GM10248 (cell line): ENCODE measurements at places on chromosomes 12 and 14.

- no peak for DNase-seq
Observed at GRCh38 chr14:44988694-44989093, 26.7 kb downstream of the TOGARAM1 start.

DNA sequence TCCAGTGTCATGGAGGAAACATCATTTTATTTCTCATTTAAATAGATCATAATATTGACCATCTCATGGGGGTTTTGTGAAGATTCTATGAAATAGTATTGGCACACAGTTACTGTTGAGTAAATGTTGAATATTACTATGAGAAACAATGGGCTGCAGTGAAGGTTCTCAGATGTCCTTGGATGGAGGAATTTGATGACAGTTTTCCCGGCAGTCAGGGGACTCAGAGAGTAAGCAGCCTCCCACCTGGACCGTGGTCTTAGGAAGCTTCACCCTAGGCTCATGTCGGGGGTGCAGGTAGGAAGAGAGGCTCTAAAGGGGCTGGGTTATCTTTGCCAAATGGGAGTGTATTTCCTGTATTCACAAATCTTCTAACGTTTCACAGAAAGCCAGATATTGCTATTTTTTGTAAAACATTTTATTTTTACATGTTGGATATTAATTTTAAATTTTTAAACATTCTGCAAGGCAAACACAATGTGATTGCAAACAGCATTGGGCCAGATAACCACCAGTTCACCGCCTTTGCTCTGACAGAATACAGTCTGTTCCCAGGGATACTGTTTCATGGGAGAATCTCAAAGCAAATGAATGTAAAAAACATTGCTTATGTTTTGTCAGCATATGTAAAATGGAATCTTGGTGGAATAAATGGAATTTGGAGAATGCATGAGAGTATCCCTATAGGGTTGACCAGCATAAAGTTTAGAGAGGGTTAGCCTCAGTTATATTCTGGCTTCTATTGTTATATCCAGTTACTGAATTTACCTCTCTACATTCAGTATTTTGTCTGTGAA is 380.8 kb upstream of the TMEM132C start:
- DNase-seq = no peak

DNA sequence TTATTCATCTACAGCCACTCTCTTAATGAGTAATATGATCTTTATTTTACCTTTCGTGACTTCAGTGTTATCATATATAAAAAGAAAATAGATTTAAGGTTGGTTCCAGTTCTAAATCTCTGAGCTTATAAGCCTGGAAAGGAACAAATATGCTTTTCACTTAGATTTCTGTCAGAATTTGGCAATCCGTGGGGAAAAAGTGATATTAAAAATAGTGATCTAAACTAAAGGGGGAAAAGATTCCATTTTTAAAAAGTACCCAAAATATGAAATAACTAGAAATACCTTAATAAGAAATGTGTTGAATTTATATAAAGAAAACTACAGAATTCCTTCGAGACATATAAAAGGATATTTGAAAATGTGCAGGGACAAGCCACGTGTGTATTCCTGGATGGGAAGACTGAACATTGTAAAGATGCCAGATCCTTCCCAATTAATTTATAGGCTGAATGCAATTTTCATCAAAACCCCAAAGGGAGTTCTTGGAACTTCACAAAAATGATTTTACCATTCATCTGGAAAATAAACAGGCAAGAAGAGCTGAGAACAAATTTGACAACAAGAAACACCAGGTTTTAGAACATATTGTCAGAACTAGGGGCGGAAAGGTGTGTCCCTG is 142.5 kb downstream of the EFCAB11 start:
- no peak for DNase-seq

DNA sequence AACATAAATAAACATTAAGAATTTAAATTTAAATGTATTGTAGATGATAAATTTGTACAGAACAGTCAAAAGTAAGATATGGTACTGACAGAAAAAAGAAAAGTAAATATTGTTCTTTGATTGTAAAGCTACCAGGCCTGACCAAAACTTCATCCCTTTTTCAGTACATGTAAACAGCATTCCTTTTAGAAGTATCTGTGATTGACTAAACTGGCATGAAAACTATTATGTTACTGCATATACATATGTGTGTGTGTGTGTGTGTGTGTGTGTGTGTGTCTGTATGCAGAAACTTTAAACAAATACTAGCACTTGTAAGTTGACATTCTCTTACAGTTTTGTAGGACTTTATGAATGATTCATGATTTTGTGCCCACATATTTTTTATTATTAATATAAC is 270.9 kb downstream of the C12orf50 start:
- DNase-seq = no peak

DNA sequence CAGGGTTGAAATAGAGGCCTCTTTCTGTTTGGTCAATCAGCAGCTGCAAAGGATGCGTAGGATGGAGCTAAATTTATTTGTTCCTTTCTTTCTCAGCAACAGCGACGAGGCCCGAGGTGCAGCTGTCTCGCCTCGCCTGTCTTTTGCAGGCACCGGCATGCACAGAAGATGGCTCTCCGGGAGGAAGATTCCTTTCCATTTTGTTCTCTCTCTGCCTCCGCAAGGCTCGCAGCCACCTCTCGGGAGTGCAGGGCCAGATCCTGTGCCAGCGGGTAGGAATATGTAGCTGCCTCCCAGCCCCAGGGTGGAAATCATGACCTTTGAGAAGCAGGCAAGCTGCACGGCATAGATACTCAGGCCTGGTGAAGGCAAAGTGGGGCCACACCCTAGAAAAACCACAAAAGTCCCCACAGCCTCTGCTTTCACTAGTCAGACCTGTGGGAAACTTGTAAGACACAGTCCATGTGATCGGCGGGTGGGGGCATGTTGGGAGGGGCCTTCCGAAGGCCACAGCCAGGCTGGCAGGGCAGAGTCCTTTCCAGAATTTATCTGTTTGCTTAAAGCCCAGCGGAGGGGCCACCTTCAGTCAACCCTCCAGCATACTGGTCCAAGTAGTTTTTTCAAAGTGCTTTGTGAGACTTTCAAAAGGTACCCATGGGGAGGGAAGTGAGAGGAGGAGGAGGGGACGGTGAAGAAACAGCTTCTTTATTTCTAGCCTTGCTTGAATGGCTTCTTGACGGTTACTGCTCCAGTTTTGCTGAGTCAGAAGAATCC is at the start of gene MAP1LC3B2:
MAP1LC3B2 (plus strand) TSS at position 220 of the 774 bp plus-strand sequence. CDS start 16,562 bp downstream, outside the sequence.
- DNase-seq = peak; percentile 82

- DNase-seq = no peak
Observed at GRCh38 chr14:51650716-51651387, 858 bp upstream of the FRMD6 start.

- no peak for DNase-seq
Observed at GRCh38 chr12:110246636-110247339, 34.3 kb upstream of the ATP2A2 start.

- peak; percentile 48 for DNase-seq
Observed at GRCh38 chr14:70139384-70139783, 49.4 kb downstream of the SLC8A3 start.

GRCh38 chr12:128876559-128876958 is 23.3 kb downstream of the GLT1D1 start:
- DNase-seq = no peak

DNA sequence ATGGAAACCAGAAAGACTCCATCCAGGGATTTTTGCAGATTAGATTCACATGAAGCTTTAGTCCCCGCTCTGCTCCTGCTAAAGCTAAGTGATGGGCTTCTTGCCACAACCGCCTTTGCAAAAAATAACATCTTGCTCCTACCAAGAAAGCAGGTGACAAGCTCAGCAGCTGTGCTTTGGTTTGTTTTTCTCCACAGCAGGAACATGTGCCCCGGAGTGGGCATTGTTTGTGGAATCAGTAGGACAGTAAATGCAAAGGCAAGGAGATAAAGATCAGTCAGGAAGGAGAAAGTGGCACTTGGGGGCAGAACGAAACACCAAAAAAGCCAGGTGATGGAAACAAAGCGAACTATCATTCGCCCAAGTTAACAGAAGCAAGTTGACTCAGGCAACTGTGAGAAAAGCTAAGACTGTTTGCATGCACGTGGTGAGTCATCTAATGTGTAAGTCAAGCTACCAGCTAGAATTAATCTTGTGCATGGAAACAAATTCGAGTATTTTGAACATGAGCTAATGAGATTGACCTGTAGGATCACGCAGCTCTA is 165.5 kb upstream of the PLXNC1 start:
- no peak for DNase-seq

DNA sequence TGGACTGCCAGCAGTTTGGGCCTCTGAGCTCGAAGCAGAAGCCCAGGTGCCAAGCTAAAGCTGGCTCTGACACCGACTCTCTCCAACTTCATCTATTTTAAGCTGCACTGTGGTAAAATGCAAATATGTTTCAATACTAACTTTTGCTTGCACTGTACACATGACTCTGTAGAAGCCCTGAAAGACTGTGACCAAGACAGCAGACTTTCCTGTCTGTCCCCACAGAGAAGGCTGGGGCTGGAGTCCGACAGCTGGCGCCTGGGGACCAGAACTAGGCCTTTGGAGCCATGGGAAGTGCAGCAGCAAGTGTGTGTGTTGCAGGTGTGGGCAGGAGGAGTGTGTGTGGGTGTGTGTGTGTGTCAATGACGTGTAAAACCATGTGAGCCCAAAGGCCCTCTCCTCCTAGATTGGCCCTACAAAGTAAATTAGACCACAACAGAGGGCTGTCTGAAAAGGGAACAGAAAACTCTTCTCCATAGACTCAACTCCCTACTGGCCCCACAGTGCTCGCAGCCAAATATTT is 16.4 kb upstream of the RAB35 start:
- DNase-seq = peak; percentile 78

- DNase-seq = no peak
Observed at GRCh38 chr14:90785471-90785870, 30.8 kb downstream of the TTC7B start.

DNA sequence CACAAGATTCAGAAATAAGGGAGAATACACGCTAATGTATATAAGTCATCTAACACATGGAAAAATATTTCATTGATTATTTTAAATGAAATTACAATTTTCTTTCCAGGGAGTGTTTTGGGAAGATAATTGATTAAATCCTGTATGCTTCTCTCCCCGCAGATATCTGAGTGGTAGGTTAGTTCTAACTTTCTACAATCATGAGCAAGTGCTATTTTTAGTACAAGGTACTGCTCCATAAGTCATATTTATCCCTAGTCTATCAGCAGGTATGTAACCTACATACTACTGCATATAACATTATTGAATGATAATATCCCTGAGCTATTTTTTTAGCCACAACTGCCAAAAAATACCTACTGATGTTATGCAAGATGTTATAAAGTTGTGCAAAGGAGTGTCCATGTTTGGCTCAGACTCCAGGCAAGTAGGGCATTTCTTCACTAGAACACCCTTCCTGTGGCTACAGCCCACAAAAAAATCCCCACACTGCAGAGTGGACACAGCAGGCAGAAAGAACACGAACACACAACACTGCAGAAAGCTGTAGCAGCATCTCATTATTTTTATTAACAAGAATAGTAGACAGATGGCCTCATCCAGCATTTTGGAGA is 87.0 kb downstream of the SEC23A start:
- no peak for DNase-seq

DNA sequence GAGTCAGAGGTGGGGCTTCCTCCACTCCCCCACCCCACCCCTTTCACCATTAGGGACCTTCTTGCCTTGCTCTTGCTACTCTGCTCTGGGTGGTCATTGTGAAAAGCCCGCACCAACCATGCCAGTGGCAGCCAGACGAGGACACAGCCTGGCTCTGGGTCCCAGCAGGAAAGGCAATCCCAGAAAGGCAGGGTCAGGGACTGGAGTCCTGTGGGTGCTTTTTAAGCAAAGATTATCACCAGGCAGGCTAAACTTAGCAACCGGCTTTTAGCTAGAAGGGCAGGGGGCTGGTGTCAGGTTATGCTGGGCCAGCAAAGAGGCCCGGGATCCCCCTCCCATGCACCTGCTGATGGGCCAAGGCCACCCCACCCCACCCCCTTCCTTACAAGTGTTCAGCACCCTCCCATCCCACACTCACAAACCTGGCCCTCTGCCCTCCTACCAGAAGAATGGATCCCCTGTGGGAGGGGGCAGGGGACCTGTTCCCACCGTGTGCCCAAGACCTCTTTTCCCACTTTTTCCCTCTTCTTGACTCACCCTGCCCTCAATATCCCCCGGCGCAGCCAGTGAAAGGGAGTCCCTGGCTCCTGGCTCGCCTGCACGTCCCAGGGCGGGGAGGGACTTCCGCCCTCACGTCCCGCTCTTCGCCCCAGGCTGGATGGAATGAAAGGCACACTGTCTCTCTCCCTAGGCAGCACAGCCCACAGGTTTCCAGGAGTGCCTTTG is 1.2 kb upstream of the GAPDH start:
- peak; percentile 67 for DNase-seq

DNA sequence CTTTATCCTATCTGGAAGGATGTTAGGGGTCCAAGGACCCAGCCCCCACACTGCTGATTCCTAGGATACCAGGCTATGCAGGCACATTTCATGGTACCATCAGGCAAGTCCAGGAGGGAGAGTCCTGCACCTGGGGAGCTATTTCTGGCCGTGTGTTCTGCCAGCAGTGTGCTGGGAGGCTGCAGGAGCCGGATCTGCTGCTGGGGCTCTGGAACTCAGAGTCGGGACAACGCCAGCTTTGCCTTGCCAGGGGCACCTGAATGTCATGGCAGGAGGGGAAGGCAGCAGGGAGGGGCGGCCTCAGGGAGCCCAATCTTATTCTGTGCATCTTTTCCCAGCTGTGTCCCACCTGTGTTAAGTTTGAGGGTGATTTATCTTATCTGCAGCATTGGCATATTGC is 17.8 kb downstream of the SRRM4 start:
- no peak for DNase-seq

DNA sequence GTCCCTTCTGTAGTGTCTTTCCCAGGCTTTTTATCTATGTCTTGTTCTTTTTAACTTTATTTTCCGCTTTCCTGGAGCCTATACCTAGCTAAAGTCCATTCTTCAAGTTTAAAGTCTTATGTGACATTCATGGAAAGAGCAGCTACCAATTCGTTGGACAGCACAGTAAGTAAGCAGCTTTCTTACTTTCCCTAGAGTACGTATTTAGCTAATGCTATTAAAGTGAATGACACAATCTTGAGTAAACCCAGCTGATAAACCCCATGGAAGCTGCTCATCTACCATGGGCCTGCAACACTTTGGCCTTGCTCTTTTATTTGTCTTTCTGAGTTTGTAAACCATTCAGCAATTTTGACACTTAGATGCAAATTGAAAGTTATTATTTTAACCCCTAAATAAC is 30.0 kb downstream of the ALX1 start:
- no peak for DNase-seq

DNA sequence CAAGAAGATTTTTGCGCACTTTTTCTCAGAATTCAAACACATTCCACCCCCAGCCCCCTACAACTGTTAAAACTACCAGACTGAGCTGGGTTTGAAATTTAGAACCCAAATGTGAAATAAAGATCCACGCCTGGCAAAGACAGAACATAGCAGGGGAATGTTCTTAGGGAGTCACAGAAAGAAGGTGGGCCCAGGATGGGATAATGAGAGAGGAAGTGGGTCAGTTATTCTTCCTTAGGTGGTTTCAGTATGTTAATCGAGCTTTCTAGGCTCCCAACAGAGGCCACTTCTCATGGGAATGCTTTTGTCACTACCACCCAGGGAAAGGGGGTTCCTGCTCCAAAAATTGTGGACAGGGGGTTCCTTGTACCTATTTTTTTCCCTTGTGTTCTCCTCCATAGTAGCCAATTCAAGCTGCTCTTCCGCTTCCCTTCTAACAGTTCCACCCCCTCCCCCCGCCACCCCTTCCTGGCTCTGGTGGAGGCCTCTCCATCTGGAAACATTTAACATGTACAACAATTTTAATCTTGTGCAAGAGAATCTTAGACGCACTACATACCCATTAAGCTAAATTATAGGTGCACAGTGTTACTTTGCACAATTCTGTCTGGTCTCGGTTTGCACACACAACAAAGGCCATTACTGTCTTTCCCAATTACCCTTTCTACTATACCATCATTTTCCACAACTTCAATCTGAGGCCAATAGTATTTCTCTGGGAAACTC is 218.1 kb downstream of the MON2 start:
- DNase-seq = no peak

GRCh38 chr14:55802986-55803872 is 223.2 kb downstream of the KTN1 start:
- no peak for DNase-seq
